ENCODE measurements at places on chromosomes 7 and 10.

GRCh38 chr7:121515229-121515628, 119.1 kb upstream of the FAM3C start:
- no peak for DNase-seq

- peak; percentile 33 for DNase-seq
Measured at GRCh38 chr7:85023066-85023712, 163.7 kb downstream of the SEMA3D start.

DNA sequence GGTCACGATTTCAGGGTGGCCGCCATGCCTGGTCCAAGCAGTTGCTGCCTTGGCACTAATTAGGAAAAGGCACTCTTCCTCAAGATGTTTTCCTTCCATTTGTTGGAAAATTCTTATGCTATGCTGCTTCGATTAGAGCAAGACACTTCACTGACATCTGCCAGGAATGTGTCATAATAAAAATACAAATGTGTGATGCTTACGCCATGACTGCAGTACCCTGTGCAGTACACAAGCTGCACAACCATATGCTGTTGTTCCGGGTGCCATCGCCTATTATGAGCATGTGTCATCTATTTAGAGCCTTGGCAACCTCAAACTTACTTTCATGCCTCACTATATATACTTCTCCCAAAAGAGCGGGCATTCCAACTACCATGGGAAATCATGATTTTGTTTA, 14.9 kb upstream of the MPP7 start:
- DNase-seq: no peak

GRCh38 chr10:7318836-7319235, 92.0 kb downstream of the SFMBT2 start:
- DNase-seq: no peak

GRCh38 chr10:61211468-61211867, 241.7 kb downstream of the TMEM26 start:
- no peak for DNase-seq

GRCh38 chr7:97187067-97187466, 69.6 kb downstream of the SDHAF3 start:
- DNase-seq: no peak

- DNase-seq: no peak
Measured at GRCh38 chr7:36044101-36044892, 108.8 kb upstream of the EEPD1 start.

DNA sequence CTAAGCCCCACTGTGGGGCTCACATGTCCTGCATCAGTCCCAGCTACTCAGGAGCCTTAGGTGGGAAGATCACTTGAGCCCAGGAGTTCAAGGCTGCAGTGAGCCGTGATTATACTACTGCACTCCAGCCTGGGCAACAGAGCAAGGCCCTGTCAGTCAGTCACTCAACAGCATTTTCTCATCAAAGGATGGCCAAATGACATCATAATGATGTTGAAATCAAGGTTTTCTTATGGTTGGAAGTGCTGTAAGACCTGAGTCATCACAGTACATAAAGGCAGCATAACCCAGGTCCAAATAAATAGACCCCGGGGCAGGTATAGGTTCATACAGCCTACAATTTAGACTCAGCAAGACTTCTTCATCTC, 341.1 kb downstream of the PARD3 start:
- no peak for DNase-seq

DNA sequence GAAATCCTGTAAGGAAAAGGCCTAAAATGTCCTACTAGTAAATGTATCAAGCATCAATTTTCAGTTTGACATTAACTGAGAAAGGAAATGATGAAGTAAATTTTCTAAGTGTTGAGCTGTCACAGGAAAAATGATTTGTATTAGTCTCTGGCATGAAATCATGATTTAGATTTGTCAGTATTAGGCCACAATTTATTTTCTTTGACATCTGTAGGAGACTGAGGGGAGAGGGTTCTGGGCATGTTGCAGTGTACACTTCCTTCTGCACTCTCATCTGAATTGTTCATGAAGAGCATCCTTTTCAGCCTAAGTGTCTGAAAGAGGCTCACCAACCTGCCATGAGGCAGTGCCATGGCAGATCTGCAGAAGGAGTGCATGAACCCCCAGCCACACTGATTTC, 15.9 kb downstream of the ADRB1 start:
- DNase-seq: no peak

DNA sequence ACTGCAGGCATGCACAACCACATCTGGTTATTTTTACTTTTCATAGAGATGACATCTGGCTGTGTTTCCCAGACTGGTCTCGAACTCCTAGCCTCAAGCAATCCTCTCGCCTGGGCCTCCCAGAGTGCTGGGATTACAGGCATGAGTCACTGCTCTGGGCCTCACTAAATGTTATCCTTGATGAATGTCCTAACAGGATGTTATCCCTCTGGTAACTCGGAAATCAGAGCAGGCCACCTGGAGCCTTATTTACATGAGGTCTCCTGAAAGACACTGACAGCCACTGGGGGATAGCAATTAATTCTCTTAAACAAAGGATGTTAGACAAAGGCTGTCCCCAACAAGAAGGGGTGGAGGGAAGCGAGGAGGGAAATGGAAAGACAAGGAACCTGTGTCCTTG, 4.5 kb upstream of the ZNF438 start:
- DNase-seq: no peak

- no peak for DNase-seq
Measured at GRCh38 chr10:74373059-74373458, 222.0 kb downstream of the ADK start.

DNA sequence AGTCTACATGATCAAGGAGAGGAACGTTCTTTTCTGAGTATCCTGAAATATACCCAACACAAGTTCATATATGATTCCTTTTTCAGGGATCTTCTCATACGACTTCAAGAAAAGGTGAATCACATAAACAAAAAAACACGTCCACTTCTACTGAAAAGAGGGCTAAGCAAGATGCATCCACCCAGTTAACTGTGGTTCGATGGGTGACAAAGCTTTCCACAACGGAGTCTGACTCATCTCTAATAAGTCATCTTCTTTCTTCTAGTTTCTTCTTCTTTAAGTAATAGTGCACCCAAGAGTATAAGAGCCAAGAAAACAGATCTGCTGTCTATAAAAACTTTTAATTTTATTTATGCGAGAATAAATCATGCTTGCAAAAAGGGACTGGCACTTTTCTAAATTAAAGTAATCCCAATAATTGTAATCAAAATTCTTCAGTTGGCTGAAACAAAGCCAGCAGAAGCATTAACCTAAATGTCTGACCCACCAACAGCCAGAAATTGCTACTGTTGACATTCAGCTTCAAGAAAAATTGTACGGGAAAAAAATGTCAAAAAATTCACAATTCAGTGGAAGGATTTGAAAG, 146.9 kb upstream of the ANK3 start:
- DNase-seq: no peak

GRCh38 chr10:219731-220472, 84.6 kb downstream of the ZMYND11 start:
- DNase-seq: no peak

- DNase-seq: peak; percentile 24
Measured at GRCh38 chr10:86411281-86411841, 44.8 kb upstream of the GRID1 start.

- no peak for DNase-seq
Measured at GRCh38 chr7:20310963-20311742, 19.5 kb upstream of the ITGB8 start.

DNA sequence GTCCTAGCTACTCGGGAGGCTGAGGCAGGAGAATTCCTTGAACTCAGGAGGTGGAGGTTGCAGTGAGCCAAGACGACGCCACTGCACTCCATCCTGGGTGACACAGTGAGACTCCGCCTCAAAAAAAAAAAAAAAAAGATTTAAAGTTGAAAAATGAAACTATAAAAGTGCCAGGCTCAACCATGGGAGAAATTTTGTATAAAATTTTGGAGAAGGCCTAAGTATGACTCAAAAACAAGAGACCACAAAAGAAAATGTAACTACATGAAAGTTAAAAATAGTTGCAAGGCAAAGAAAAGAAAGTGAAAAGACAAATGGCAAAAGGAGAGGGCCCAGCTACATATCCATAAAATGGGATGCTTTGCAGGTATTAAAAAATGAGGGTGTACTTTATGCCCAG, 104.1 kb downstream of the ARHGAP22 start:
- DNase-seq: no peak

DNA sequence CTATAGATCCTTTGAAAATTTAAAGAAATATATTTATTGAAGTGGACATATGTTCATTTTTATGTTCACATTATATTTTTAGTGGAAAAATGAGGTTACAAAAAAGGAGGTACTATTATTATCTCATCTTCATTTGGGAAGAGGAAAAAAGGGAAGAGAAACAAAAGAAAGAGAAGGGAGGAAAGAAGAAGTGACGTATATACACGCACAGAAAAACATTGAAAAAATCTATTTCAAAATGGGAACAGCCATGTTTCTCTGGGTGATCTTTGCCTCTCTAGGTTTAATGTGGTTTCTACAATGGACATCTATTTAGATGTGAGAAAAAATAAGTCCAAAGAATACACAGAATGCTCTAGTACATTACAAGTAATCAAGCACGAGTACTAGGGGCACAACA, 14.8 kb downstream of the ANK3 start:
- no peak for DNase-seq

DNA sequence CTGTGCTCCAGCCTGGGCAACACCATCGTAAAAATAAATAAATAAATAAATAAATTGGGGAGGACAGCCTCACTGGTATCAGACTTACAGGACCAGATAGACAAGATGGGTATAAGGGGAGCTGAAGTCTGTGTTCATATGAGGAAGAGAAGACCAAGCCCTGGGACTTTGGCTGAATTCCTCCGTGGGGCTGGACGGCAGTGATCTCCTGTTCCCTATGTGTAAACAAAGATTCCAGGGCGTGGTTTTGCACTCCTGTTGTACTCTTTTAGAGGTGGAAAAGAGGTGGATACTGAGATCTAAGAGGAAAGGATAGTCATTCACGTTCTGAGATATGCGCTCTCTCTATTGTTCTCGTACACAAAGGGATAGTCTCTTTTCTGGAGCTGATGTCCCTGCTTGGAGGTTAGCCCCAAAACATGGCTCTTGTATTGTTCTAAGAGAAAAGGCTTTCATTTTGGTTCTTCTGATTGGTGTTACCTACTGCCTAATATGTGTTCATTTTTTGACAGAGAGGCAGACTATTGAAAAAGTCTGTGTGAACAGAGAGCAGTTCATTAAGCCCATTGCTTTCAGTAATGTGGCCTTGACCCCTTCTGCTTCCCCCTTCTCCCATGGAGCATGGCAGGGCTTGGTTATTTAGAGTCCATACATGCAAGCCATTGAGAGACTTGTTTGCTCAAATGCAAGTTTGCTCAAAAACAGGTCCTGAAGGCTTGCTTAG, 12.3 kb downstream of the KCTD7 start:
- no peak for DNase-seq

DNA sequence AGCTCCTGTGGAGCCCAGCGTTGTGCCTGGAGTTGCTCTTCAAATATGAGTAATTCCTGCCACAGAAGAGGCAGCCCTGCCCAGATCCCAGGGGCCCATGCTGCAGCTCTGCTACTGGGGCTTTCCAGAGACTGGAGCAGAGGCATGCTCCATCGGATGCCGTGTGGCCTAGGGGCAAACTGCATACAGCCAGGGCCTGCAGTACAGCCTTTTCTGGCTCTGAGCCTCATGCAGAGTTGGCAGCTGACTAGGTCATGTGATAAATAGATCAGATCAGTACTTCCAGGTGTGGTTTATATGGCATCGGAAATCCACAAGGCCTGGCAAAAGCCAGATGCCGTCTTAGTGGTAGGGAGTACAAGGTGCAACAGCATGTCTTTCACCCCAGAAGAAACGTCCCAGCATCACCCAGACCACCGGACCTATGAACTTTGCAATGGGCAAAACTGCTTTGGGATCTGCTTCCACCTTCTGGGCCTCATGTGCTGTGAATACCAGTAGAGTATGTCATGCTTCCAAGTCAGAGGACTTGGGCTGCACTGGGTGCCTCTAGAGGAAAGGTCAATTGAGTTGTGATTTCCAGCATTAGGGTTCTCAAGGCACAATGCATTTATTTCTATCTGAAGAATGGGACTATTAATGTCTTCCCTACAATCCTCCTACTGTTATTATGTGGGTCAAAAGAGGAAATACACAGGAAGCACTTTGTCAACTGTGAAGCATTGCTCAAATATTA, 250.7 kb upstream of the ZNF32 start:
- DNase-seq: no peak

- DNase-seq: no peak
Measured at GRCh38 chr7:144728551-144728950, 107.3 kb downstream of the TPK1 start.

GRCh38 chr7:26520483-26520882, 228.8 kb downstream of the SNX10 start:
- no peak for DNase-seq

- DNase-seq: no peak
Measured at GRCh38 chr10:93926613-93927012, 32.8 kb downstream of the SLC35G1 start.

DNA sequence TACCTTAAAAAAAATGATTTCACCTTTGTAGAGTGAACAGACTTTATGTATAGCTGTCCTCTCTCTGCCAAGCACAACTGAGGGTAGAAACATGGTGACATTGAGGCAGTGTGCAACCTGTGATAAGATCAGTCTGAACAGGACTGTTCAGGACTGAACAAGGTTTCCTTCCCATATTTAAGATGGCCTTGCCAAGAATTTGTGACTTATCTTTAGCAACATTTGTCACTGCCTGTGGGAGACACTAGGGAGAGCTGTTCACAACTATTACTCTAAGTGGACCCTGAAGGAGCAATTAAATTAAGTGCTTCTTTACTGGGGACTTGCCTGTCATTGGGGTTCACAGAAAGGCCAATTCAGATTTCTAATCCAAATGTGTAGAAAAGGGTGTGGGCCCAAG, 6.7 kb downstream of the OR13A1 start:
- DNase-seq: no peak

Measured in right hindlimb (tissue), 1 donor.